Skeletal muscle tissue (tissue), 5 donors: ENCODE measurements at places on chromosomes 5 and 9. TPM values are rescaled to one million over a fixed set of nuclear protein-coding genes. Genes with fewer than 3 reads are reported as not detected.

The PHYHD1 gene
- total RNA-seq = 17.7 TPM

The KIF4B gene
- total RNA-seq = under 0.01 TPM

The FCN2 gene
- 1.0 TPM for total RNA-seq

The MARVELD2 gene
- total RNA-seq = 0.52 TPM

The IFNA21 gene
- not detected for total RNA-seq

The FAM163B gene
- total RNA-seq = not detected

The FST gene
- total RNA-seq = 24.5 TPM

The BDP1 gene
- total RNA-seq = 19.3 TPM

The B4GALT1 gene
- 14.1 TPM for total RNA-seq

The GTF2H2C gene
- total RNA-seq = 39.1 TPM

The CEP72 gene
- 5.2 TPM for total RNA-seq

The CNTFR gene
- 3.1 TPM for total RNA-seq

The OR13C8 gene
- total RNA-seq = not detected

The PALM2AKAP2 gene
- 24.0 TPM for total RNA-seq

The ITK gene
- total RNA-seq = under 0.01 TPM

The FIBCD1 gene
- total RNA-seq = not detected

The ROR2 gene
- total RNA-seq = 4.2 TPM

The AMBP gene
- under 0.01 TPM for total RNA-seq

The SLC25A2 gene
- total RNA-seq = 0.52 TPM

The FOXD4 gene
- total RNA-seq = 0.52 TPM

The STPG3 gene
- not detected for total RNA-seq

The TAS2R1 gene
- total RNA-seq = not detected

The ENTREP1 gene
- total RNA-seq = 15.1 TPM

The CEL gene
- total RNA-seq = not detected
